ENCODE measurements at places on chromosomes 2 and 18.

DNA sequence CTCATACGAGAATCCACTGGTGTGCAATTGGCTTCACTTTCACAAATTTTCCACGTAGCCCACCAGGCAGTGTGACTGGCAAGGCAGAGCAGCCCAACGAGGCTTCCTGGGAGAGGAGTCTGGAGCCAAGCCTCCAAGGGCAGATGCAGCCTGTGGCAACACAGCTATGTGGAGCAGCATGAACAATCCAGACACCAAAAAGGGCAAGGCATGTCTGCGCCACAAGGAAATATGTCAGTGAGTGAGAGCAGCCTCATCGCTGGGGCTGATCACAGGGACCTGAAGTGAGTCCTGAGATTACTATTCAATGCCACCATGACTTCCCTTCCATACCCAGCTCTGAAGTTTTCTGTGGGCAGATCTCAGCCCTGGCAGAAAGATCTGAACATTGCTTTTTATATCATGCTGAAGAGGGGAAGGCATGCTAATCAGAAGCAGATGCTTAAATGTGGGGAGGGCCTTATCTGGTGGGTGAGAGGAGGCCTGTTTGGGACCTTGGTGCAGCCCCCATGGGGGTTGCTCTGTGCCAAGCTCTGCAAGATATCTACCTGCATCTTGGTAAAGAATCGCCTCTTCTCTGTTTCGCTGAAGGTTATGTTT lies 40.0 kb upstream of the PUM2 start:
- no peak for DNase-seq

DNA sequence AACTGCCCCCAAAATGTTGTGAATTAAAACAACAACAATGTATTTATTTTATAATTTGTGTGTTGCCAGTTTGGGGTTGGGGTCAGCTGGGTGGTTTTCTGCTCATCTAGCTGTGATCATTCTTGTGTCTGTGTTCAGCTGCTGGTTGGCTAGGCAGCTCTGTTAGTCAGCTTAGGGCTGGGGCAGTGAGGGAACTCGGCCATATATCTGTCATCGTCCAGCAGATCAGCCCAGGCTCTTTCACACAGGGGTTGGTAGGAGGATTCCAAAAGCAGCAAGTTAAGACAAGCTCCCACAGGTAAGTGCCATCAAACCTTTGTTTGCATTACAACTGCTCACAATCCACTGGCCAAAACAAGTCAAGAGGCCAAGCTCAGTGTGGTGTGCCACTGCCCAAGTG lies 121.5 kb downstream of the LPIN1 start:
- DNase-seq: no peak

GRCh38 chr18:75652528-75652927 lies 225.0 kb upstream of the SMIM21 start:
- no peak for DNase-seq

GRCh38 chr2:98806236-98806697 lies 75.3 kb upstream of the MGAT4A start:
- no peak for DNase-seq

GRCh38 chr2:48779019-48779716 lies 23.6 kb upstream of the LHCGR start:
- DNase-seq: no peak

- no peak for DNase-seq
These were observed 141.9 kb downstream of the CYRIA start for GRCh38 chr2:16523711-16524110.

DNA sequence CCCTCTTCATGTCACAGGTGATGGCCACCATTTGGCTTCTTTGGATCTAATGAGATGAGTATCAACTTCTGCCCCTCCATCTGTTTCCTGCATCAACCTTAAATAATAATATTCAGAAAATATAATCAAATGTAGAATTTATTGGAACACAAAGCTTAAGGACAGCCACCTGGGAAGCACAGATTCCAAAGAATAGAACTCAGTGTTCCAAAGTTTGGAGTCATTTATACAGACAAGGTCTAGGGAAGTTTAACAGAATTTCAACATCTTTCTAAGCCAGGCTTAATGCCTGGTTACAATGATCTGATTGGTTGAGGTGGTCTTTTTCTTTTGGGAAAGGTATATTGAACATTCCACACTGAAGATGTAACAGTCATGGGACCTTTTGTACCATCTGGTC lies 218.0 kb upstream of the PIEZO2 start:
- no peak for DNase-seq

DNA sequence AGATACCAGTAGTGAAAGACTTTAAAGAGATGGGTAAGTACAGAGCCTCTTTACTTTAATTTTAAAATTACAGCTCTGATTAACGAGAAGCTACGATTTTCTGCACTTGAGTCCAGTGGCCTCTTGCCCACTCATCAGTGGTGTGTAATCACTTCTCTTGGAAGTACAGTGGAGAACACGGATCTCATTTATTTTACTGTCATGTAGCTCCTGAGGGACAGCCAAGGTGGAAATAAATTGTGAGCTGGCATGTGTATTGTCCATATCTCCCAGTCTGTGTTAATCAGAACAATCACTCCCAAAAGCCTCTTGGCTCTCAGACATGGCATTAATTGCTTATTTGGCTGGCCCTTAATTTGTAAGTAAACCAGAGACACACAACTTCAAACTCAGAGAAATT lies 69.4 kb downstream of the LOXHD1 start:
- no peak for DNase-seq

GRCh38 chr2:126664639-126665038 lies 8.7 kb downstream of the GYPC start:
- no peak for DNase-seq
